ENCODE measurements at places on chromosomes 7 and 10.

- DNase-seq, result no peak
Observed at GRCh38 chr7:46099076-46099475, 178.0 kb upstream of the IGFBP3 start.

- no peak for DNase-seq
Observed at GRCh38 chr7:7868572-7868899, 100.1 kb upstream of the GLCCI1 start.

DNA sequence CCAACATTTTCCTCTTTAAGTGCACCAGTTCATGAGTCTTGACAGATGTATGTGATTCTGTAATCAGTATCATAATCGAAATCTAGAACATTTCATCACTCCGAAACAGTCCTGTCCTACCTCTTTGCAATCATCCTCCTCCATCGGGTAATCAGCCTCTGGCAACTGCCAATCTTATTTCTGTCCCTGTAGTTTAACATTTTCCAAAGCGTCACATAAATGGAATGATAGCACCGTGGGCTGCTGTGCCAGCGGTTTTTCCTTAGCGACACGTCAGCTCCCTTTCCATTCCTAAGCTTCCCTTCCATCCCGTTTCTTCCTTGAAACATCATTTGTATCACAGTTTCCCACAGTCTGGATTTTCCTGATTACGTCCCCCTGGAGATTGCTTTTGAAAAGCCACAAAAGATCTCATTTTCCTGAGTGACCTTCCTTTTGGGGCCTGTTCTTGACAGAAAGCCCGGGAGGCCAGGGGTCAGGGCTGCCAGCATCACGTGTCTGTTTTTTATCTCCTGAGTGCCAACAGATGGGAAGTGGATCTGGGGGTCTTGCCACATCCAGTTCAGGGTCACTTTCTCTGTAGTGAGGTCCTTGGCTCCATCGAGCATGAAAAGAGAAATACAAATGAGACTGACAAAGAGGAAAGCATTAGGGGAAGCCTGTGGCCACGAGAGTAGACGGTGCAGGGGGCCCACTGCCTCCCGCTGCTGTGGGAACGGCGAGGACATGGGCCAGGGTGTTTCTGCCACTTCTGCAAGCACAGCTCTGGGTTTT lies 31.6 kb downstream of the TMEM120A start:
- no peak for DNase-seq

- no peak for DNase-seq
Observed at GRCh38 chr10:74968667-74969061, 142.3 kb downstream of the KAT6B start.

DNA sequence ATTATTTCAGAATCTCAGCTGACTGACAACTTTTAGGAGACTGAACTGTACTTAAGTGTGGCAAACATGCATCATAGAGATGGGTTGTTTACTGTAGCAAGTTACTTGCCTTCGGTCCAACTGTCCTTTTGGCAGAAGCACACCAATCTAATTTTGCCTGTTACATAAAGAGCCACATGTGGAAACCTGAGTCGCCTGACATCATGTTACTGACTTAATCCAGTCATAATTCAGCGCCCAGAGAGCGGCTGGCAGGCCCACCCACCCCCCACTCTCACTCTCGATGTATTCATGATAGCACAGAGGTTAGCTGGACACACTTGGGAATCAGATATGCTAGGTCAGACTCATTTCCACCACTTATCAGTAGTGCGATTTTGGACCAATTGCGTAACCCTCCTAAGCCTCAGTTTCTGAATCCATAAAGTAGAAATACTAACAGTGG lies 57.3 kb upstream of the CAPZA2 start:
- DNase-seq, result no peak

- DNase-seq, result no peak
Observed at GRCh38 chr10:116049158-116049973, 223.6 kb downstream of the GFRA1 start.

GRCh38 chr10:49106451-49106850 lies 8.9 kb downstream of the VSTM4 start:
- no peak for DNase-seq

- DNase-seq, result no peak
Observed at GRCh38 chr7:50353894-50354595, 49.5 kb downstream of the IKZF1 start.

DNA sequence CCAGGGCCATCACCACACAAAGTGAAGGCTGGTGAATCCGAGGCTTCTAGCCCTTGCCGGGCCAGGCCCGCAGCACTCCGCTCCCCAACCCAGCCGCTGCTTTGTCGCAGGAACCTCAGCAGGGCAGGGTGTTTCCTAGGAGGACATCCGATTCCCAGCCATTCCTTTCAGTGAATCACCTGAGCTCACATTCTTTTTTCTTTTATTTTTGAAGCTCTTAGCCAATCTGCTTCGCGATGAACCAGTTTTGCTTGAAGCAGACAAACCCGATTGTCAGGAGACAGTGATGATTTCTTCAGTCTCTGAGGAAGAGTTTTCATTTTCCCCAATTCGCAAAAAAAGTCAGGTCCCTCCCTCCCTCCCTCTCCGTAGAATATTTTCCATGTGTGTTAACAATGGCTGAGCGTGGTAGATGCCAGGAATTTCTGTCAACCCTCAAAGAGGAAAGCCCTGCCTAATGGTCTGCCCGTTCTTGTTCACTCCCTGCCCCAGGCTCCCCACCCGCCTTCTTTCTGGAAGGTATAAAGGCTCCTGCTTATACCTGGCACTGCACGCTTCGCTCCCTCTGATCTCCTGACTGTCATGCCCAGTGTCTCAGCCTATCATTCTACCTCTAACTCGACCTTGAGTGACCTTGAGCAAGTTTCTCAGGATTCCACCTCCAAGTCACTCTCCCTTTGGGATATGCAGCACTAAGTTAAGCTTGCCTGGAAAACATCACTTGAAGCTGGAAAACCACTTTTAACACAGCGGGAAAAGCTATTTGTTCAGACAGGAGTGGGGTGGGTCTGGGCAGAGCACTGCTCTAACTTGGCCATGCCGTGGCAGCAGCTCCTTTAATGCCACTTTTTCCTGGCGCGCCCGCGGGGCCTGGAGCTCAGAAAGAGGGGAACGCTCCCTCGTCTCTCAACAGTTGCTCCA lies 35.1 kb downstream of the EGFR start:
- no peak for DNase-seq

- DNase-seq, result no peak
Observed at GRCh38 chr10:14736600-14737081, 38.1 kb downstream of the FAM107B start.

- DNase-seq, result no peak
Observed at GRCh38 chr10:110483633-110484032, 14.1 kb upstream of the DUSP5 start.

DNA sequence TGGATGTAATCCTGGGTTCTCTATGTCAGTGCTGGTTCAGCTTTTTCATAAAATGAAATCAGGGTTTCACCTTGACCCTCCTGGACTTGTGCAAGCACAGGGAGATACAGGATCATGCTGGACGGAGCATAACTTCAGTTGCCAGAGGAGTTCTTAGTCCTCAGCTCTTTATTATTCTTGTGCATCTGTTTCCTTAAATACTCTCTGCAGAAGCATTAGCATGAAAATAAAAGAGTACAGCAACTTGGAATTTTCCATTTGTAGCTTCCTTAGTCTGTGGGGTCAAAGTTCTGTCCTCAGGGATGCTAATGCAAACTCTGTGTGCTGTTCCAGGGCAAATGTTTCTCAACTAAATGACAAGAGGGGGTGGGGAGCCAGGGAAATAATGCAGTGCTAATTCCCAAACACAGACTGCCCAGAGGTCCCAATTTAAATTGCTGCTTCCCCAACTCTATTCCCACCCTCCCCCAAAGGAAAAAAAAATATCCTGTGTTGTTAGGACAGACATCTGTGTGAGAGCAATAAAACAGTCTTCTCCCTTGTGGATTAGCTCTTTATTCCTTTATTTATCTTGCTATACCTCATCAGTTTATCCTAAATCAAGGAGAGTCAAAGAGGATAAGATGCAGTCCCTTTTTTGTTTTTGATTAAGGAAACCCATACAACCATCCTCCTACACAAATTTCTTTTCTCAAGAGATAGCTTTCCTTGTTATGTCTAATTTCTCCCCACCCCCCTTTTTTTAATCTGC lies 905.0 kb downstream of the LRMDA start:
- no peak for DNase-seq

GRCh38 chr10:71531485-71532446 lies 135.0 kb downstream of the CDH23 start:
- DNase-seq, result no peak

- no peak for DNase-seq
Observed at GRCh38 chr10:130073912-130074311, 36.7 kb downstream of the C10orf143 start.

- no peak for DNase-seq
Observed at GRCh38 chr10:102300278-102300843, 55.0 kb downstream of the GBF1 start.

- DNase-seq, result no peak
Observed at GRCh38 chr7:74064696-74065095, 18.9 kb upstream of the LIMK1 start.

GRCh38 chr7:43625453-43625852 lies 42.5 kb downstream of the STK17A start:
- no peak for DNase-seq

- DNase-seq, result no peak
Observed at GRCh38 chr7:7969306-7970236, 975 bp downstream of the GLCCI1 start.

DNA sequence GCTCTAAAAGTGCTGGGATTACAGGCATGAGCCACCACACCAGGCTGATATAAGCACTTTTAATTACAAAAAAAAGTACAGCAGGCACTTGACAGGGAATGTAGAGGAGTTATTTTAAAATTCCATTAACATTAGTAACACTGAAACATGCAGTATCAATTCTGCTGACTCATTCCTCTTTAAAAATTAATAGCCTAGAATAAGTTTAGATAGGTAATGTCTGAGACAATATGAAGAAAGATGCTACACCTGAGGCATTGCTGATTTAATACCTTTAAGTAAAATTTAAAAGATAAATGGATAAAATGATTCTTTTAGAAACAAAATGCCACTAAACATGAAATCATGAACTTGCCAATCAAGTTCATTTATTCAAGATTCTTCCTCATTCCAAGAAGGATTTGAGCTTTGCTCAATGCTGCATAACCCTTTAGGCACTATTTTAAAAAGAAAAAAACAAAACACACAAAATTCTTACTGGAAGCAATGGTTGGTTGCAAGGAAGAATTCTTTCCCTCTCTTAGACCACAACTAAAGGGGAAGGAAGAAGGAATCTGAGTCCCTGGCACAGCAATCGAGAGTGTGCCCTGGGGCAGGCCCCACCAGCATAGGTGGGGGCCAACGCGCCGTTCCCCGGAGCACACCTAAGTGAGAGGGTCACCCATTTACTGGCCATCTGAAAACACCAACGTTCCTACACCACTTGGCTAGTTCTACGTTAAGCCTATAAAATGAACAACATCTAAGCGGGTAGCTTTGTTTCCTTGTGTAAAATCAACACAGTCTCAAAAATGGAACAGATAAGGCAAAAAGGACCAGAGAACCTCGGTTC lies 26.6 kb downstream of the ESYT2 start:
- no peak for DNase-seq

- no peak for DNase-seq
Observed at GRCh38 chr7:99679400-99680191, at the start of gene CYP3A5. CYP3A5 (minus strand) TSS chr7:99679996; CDS start chr7:99679896, 100 bp downstream.

- DNase-seq, result no peak
Observed at GRCh38 chr7:123004931-123005330, 9.4 kb upstream of the TAS2R16 start.

- no peak for DNase-seq
Observed at GRCh38 chr10:102514487-102515311, 10.9 kb downstream of the SUFU start.

DNA sequence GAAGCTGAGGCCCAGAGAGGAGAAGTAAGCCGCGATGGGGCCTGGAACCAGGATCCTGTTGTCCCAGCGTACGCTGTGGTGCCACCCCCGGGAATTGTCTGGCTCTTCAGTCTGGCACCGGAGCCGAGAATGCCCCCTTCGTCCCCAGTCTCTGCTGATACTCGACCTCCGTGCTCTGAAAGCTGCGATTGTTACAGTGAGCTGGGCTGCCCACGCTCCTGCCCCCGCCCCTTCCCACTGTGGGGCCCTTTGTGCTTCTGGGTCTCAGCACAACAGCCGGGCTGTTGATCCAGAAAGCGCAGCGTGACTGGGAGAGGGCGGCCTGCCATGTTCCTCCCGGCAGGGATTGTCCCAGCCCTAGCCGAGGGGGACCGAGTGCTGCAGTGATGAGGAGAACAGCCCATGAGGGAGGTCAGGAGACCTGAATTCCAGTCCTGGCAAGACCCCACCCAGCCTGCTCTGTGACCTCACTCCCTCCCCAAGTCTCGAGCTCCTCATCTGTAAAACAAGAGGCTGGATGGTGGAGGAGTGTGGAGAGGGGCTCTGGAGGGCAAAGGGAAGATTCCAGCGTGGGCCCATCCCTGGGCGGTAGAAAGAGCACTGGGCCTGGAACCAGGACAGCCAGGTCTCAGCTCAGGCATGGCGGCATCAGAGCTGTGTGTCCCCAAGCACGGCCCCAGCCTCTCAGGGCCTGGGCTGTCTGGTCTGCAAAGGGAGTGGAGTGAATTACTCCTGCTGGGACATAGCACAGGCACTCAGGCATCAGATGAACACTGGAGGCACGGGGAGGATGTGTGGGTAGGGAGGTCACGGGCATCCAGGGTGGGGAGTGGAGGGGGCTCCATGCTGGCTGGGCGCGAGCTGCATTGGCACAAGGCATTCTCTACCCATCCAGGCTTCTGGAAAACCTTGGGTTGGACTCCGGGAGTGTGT lies 43.6 kb downstream of the TSPAN15 start:
- no peak for DNase-seq

- no peak for DNase-seq
Observed at GRCh38 chr7:149217570-149217969, 21.9 kb upstream of the ZNF212 start.
